CD4-positive, alpha-beta T cell (primary cell): ENCODE measurements at places on chromosomes 1 and 21. TPM values are rescaled to one million over a fixed set of nuclear protein-coding genes. Genes with fewer than 3 reads are reported as not detected.

DNA sequence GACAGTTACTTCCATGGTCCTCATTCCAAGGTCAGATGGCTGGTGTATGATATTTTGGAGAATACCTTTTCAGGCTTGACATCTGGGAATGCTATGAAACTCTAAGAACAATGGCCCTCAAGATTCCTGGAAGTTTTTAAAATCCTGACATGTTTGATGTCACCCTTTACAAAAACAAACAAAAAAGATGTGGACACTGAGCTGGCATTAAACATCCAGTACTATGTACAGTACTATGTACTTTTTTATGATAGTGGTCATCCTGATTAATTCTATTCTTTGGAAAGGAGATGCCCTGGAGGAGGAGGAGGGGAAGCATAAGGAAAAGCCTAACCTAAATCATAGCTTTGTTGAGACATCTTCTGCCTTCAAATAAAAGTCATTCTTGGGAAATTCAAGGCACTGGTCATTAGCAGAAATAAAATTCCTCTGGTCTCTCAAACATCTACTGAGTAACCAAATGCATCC lies 235.4 kb downstream of the HMCN1 start:
- DNase-seq = no peak

GRCh38 chr1:39861003-39861402 lies 22.3 kb downstream of the TRIT1 start:
- DNase-seq = no peak

GRCh38 chr1:209416039-209416438 lies 167.5 kb upstream of the CAMK1G start:
- DNase-seq = no peak

GRCh38 chr1:150981805-150982712 lies at the start of gene ANXA9:
ANXA9 (plus strand) TSS chr1:150982292; CDS start chr1:150983106, 814 bp downstream.
- no peak for DNase-seq

OR2T35 gene
- total RNA-seq = not detected
